HS-27A (cell line): ENCODE measurements at places on chromosomes 1 and 21.

GRCh38 chr1:44436401-44437106, 31.5 kb downstream of the RNF220 start:
- no peak for DNase-seq

DNA sequence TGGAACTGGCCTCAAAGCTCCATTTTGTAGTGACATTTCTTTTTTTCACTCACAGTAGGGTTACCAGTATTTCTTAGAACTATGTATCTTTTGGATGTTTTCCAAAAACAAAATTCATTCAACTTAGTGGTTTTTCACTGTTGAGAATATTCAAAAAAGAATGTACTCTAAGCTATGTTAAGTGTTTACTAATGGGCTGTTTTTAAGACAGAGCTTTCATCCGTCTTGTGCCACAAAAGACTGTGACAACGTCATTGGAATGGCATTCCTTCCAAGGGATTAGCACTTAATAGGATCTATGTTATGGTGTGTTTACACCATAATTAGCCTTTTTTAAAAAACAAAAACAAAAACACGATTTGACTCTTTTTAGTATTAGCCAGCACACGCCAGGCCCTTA, 66.8 kb downstream of the TTC3 start:
- no peak for DNase-seq

- no peak for DNase-seq
Observed at GRCh38 chr21:38775733-38776132, 30.0 kb upstream of the ETS2 start.

- no peak for DNase-seq
Observed at GRCh38 chr1:217892750-217893149, 261.6 kb downstream of the SPATA17 start.

GRCh38 chr21:45747233-45747766, 103.8 kb downstream of the PCBP3 start:
- no peak for DNase-seq

DNA sequence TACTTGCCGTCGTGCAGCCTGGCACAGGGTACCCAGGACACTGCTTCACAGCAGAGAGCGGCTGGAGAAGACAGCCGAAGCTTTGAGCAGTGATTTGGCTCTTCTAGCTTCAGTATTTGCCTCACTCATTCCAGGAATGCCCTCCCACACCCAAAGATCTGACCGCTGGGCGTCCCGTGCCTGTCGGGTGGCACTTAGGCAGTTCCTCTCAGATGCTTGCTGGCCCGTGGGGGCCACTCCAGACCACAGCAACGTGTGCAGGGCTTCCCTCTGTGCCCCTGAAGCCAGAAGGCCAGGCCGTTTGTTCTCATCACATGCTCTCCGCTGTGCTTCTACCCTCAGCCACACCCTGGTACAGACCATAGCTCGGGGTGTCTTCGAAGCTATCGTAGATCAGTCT, 17.0 kb downstream of the RRP1B start:
- DNase-seq, result no peak

GRCh38 chr1:37009521-37009920, 24.8 kb downstream of the GRIK3 start:
- DNase-seq, result no peak

- no peak for DNase-seq
Observed at GRCh38 chr1:13770743-13771142, 70.8 kb downstream of the PRDM2 start.

- no peak for DNase-seq
Observed at GRCh38 chr1:98662356-98662670, 792 bp downstream of the SNX7 start.

- DNase-seq, result no peak
Observed at GRCh38 chr21:41786509-41786987, 19.7 kb upstream of the RIPK4 start.

DNA sequence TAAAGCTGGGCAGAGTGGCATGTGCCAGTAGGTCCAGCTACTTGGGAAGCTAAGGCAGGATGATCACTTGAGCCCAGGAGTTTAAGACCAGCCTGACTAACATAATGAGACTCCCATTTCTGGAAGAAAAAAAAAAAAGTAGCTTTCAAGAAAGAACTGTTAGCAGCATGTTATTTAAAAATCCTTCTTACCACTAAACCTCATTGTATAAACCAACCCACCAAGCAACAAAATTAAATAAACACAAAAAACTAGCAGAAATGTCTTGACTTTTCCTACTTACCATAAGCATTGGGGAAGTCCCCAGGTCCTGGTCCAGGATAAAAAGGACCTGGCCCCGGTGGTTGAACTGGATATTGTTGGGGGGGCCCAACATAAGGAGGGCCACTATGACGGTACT, 192.9 kb upstream of the HP1BP3 start:
- no peak for DNase-seq

GRCh38 chr1:161076410-161076809, 6.7 kb upstream of the ARHGAP30 start:
- DNase-seq, result no peak

DNA sequence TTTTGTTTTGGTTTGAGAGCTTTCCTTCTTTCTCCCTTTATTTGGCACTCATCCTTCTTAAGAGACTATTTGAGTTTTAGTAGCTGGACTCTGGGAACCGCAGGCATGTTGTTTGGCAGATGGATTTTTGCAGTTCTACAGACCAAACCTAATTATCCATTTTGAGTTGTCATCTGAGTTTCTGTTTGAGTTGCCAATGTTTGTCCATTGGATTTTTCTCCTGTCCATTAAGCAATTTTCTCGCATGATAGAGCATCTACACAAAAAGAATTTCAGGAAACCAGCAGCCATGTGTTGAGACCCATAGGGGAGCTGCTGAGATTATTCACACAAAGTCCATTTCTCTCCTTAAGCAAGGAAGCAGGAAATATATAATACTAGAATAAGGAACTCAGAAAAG, 17.2 kb upstream of the CXADR start:
- no peak for DNase-seq

- DNase-seq, result no peak
Observed at GRCh38 chr1:237983496-237983895, 92.8 kb upstream of the ZP4 start.

GRCh38 chr1:157925419-157926166, 67.9 kb upstream of the KIRREL1 start:
- DNase-seq, result no peak

GRCh38 chr1:178057912-178058534, 35.9 kb upstream of the RASAL2 start:
- peak; percentile 58 for DNase-seq

GRCh38 chr1:221937155-221937953, 195.5 kb upstream of the DUSP10 start:
- DNase-seq, result no peak

GRCh38 chr1:66853379-66853778, 52.3 kb upstream of the INSL5 start:
- DNase-seq, result no peak

DNA sequence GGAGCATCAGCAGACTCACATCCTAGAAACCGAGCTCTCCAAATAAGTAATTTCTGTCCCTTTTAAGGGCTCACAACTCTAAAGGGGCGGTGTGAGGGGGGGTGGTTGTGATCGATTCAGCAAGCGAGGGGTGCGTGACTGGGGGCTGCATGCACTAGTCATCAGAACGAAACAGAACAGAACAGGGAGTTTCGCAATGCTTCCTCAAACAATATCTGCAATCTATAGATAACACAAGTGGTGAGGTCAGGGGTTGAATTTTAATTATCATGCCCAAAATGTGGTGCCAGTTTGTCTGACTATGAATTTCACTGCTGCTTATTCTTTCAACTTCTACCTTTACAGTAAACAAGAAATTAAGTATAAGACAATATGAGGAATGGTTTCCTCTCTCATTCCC, 1003.0 kb upstream of the NCAM2 start:
- no peak for DNase-seq

GRCh38 chr1:219544163-219544846, 68.6 kb downstream of the ZC3H11B start:
- DNase-seq, result no peak

- DNase-seq, result no peak
Observed at GRCh38 chr1:213070406-213070805, 19.4 kb downstream of the RPS6KC1 start.

- DNase-seq, result no peak
Observed at GRCh38 chr1:31669786-31670592, 25.3 kb upstream of the PEF1 start.

GRCh38 chr1:110165761-110166231, 15.5 kb downstream of the SLC6A17 start:
- no peak for DNase-seq

DNA sequence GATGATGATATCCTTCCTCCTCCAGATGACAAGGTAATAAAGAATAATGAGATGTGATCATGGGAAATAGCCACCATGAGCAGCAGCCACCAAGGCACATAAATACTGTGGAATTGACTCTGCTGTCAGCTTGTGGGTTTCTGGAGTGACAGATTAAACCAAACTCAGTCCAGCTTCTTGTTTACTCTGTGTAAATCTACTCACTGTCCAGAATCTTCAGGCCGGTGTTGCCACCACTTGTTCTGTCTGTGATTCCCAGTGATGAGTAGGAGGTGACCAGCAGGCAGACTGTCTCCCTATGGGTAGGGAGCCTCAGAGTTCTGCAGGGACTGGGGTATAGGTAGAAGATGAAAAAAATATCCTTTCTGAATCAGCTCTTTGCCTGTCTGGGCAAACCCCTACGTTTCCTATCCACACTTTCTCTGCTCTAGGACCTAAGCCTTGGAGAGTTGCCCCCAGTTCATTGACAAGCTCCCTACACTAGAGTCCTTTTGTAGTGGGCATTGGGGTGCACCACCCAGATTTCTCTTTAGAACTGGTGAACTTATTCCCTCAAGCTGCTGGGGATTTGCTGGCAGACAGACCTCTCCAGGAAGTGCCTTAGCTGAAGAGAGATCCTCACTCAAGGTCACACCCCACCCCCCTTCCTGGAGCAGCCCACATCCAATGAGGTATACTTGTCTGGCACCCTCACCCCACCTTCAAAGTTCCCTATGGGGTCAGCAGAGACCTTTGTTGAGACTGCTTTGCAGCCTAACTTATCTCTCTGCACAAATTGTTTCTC, 47.6 kb downstream of the ATP1A1 start:
- no peak for DNase-seq

DNA sequence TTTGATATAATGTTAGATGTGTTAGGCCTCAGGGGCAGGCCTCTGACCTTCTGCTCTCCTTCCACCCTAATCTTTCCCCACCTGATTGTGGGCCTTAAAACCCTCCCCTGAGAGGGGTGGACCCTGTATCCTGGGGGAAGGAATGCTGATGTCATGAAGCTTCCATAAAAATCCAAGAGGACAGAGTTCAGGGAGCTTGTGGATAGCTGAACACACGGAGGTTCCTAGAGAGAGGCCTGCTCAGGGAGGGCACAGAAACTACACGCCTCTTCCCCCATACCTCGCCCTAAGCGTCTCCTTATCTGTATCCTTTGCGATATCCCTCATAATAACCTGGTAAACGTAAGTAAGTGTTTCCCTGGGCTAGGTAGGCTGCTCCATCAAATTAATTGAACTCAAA, 4.3 kb downstream of the MFN2 start:
- DNase-seq, result no peak

GRCh38 chr1:243686159-243686558, 163.9 kb downstream of the AKT3 start:
- DNase-seq, result no peak

DNA sequence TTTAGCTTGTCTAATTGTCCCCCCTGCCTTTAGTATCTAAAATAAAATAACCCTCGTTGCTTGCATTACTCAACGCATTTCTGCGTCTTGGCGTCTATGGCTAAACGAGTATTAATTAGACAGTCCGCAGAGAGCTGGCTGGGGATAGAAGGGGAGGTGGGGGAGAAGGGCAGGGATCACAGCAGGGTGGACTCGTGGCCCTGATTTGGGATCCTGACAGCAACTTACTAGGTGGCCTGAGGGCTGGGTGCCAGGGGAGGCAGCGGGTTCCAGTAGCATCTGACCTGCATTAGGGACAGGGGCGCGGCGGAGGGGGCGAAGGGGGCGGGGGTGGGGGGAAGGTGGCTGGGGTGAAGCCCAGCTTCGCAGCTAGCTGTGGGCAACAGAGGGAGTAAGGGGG, 1.1 kb upstream of the BACE2 start:
- DNase-seq, result no peak

DNA sequence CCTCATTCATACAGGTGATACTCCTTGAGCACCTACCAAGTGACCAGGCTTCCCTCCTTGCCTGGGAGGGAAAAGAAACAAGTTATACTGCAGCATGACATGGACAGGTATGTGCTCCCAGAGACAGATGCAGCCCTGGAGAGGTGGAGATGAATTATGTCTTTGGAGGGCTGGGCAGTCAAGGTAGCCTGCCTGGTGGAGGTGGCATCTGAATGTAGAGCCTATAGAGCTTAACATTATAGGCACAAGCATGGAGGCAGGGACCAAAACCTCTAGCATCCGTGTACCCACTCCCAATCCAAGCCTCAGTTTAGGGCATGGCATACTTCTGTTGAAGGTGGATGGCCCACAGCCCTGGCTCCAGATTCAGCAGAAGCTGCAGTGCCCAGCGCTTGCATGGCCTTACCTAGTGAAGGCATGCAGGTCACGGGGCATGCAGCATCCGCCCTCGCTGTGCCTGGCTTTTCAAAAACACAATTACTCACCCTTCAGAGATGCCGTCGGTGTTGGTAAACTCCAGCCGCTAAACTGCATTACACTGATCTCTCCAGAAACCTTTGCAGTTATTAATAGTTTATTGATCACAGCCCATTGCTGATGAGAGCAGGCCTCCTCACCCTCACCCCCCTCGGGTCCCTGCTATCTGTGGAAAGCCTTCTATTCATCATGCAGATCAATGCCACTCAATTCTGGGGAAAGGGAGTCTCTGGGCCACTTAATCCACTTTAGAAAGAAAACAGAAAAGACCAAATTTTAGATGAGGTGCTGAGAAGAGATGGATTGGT, 151.1 kb upstream of the KLHDC7A start:
- no peak for DNase-seq

DNA sequence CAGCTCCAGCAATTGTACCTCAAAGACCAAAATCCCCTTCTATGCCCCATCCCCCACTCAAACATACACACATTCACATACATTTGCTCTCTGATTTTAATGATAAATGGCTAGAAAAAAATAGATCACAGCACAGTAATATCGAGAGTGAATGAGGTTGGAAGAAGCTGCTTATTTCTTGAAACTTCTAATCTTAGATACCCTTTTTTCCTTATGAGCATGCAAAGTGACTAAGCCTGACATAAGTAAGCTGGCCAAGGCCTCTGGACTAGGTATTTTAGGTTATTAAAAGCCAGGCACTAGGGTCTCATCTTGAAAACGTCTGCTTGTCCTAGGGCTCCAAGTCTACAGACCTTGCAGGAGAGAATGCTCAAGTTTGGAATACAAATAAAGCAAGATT, 133.6 kb downstream of the TGFBR3 start:
- DNase-seq, result no peak

- DNase-seq, result no peak
Observed at GRCh38 chr1:236639686-236640085, 35.4 kb upstream of the HEATR1 start.
